ENCODE measurements at places on chromosomes 5 and 9.

GRCh38 chr9:122572456-122572855 is 10.7 kb downstream of the OR1L8 start:
- DNase-seq = no peak
- H3K36me3 ChIP-seq = no peaks in the 10 kb centered on the region
- no peaks in the 10 kb centered on the region for H3K4me1 ChIP-seq
- no peaks in the 10 kb centered on the region for H3K27me3 ChIP-seq

- H3K36me3 ChIP-seq = no peaks in the 10 kb centered on the region
- no peak overlapping the region for H3K4me3 ChIP-seq
- no peaks in the 10 kb centered on the region for H3K27me3 ChIP-seq
- H3K4me1 ChIP-seq = peaks cover 11% of the 10 kb centered on the region
Measured at GRCh38 chr9:21381448-21382339, 3.5 kb downstream of the IFNA2 start.

- H3K27ac ChIP-seq = no peak overlapping the region
- no peak overlapping the region for H3K4me3 ChIP-seq
- H3K36me3 ChIP-seq = no peaks in the 10 kb centered on the region
Measured at GRCh38 chr9:130030651-130031127, 12.3 kb downstream of the FNBP1 start.

- H3K4me1 ChIP-seq = no peaks in the 10 kb centered on the region
- H3K27ac ChIP-seq = no peak overlapping the region
- H3K4me3 ChIP-seq = no peak overlapping the region
- H3K36me3 ChIP-seq = no peaks in the 10 kb centered on the region
- DNase-seq = no peak
Measured at GRCh38 chr5:110169461-110169860, 479.7 kb downstream of the MAN2A1 start.

GRCh38 chr9:4417578-4418325 is 72.5 kb upstream of the SLC1A1 start:
- DNase-seq = no peak
- H3K36me3 ChIP-seq = no peaks in the 10 kb centered on the region
- no peaks in the 10 kb centered on the region for H3K27me3 ChIP-seq
- no peak overlapping the region for H3K4me3 ChIP-seq

- no peak overlapping the region for H3K4me3 ChIP-seq
- no peaks in the 10 kb centered on the region for H3K27me3 ChIP-seq
- peak overlapping the region; percentile 67 for H3K27ac ChIP-seq
- H3K36me3 ChIP-seq = peaks cover 9% of the 10 kb centered on the region
- no peak for DNase-seq
- peaks cover 16% of the 10 kb centered on the region for H3K4me1 ChIP-seq
Measured at GRCh38 chr5:141529002-141529401, 40.1 kb downstream of the PCDHGC5 start.

DNA sequence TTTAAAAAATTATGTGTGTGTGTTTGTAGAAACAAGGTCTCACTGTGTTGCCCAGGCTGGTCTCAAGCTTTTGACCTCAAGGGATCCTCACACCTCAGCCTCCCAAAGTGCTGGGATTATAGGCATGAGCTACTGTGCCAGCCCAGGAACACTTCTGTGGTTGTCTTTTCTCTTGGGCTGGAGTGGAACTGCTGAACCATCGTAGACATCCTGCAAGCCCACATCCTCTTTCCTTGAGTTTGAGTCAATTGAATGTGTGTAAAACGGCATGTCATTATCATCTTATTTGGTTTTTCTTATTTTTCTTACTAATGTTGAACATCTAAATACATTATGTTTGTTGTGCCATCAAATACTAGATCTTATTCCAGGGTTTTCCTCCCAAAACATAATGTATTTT is 40.0 kb downstream of the EHMT1 start:
- no peaks in the 10 kb centered on the region for H3K36me3 ChIP-seq
- no peaks in the 10 kb centered on the region for H3K4me1 ChIP-seq
- H3K4me3 ChIP-seq = no peak overlapping the region
- H3K27ac ChIP-seq = no peak overlapping the region

DNA sequence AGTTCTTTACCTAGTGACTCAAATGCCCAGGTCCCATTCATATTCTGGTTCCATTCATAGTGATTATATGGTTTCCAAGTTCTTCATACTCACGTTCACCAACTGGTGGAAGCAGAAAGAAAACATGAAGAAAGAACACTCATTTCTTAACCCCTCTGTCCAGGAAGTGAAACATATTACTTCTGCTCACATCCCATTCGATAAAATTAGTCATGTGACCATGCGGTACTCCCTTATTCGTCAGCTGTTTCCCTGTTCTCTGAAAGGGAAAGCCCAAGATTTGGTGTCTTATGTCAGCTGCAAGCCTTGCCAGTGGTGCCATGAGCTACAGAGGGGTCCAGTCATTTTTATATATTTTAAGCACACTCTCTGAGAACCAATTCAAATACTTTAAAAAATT is 387.0 kb upstream of the DMAC1 start:
- no peak for DNase-seq
- no peaks in the 10 kb centered on the region for H3K4me1 ChIP-seq
- H3K36me3 ChIP-seq = no peaks in the 10 kb centered on the region
- H3K27ac ChIP-seq = no peak overlapping the region
- H3K4me3 ChIP-seq = no peak overlapping the region

GRCh38 chr5:20347334-20347733 is 359.3 kb upstream of the CDH18 start:
- H3K27ac ChIP-seq = no peak overlapping the region
- no peak for DNase-seq
- no peak overlapping the region for H3K4me3 ChIP-seq
